ENCODE measurements at places on chromosomes 3 and 15.

DNA sequence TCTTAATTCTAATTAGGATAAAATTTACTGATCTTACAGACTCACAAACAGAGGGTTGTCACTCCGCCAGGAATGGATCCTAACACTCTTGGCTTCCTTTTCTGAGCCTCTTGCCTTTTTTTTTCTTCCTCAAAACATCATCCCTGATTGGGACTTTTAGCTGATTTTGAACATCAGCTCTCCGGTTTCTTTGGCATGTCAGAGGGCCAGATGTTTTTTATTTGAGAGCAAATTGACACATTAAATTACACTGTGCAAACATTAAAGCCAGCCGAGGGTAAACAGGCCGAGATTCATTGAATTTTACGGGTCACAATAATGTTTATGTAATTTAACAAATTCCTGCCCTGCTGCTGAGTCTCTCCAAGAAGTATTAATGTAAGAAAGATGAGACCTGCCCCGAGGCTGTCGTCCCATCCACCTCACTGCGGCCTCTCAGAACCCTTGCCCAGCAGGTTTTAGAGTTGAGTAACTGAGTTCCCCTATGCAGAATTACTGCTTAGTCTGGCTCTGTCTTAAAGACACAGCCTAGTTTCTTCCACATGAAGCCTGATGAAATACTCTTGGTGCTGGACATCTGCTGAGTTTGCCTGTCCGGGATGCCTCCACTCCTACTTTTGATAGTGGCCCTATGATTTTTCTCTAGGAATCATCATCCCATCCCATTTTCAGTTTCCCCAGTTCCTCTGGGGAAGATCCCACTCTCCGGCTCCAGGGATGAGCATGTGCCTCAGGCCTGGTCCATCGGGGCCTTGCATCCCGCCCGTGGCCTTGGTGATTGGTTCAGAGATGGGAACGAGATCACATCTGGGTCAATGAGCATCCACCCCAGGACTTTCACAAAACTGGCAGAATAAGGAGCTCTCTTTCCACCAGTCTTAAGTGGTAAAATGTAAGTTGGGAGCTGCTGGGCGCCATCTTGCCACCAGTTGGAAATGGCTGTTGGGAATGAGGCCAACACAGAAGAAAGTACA lies 226.6 kb upstream of the TLE3 start:
- no peak for DNase-seq

- no peak for DNase-seq
Measured at GRCh38 chr3:69671082-69671952, 67.9 kb upstream of the MITF start.

- DNase-seq, result no peak
Measured at GRCh38 chr3:17753632-17753992, 11.2 kb upstream of the TBC1D5 start.

DNA sequence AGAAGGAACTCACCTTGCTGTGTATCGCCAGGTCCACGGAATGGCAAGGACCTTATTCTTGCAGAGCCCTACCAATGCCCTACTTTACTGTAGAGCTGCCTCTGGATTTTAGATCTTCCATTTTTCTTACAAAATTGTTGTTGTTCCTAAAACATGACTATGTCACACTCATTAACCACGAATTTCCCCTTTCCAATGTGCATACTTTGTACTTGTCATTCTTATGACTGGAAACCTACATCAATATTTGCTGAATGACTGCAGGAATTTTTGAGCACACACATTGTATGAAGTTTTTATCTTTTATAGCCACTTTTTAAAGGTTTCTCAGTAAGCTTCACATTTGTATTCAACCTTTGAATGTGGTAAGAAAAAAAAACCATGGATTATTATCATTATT lies 35.9 kb upstream of the CMSS1 start:
- no peak for DNase-seq

DNA sequence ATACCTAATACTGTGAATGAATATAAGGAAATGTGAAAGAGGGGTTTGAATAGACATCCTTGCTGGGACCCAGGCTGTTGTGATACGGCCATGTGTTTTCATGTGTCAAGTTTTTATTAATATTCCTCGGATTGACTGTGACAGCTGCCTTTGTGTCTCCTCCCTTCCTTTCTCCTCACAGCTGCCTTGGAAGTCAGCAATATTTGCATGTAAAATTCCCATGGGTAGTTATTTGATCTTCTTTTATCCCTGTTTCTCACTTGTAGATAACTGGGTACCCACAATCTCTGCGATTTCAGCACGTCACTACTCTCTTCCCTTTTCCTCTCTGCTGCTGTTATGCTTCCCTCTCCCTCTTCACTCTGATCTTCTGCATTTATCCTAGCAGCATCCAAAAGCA lies 9.4 kb downstream of the GPR156 start:
- DNase-seq, result no peak

Measured in bone marrow (tissue), 2 donors.